ENCODE measurements at places on chromosomes 5 and 9. TPM values are rescaled to one million over a fixed set of nuclear protein-coding genes. Genes with fewer than 3 reads are reported as not detected.

DNA sequence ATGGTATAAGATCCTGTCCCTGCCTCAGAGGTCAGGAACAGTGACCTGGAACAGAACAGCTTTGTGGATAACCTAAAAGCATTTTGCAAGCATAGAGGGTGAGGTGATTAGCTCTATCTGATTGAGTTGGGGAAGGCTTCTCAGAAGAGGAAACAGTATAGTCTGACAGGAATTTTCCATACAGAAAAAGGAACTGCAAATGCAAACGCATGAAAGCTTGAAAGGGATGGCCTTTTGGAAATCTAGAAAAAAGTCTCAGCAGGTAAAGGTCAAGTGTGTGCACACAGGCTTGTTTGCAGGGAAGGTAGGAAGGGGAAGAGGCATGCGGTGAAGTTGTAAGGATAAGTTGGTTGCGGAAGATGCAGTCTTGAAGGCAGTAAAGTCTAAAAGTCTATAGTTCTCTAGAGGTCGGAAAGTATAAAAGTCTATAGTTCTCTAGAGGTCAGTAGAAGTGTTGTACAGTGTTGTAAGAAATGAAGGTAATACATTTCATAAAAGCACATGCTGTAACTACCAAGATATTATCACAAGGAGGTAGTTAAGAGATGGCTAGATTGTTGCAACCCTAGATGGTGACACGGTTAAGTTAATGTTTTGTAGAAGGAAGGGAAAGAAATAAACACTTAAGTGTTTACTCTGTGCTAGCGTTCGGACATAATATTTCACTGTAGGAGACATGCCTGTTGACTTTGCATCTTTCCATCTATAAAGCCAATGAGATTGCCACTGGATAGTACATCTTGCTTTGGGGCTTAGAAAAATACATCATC lies 16.7 kb upstream of the HSPB3 start:
- DNase-seq = no peak

GABRA1 gene
- not detected for total RNA-seq

DNA sequence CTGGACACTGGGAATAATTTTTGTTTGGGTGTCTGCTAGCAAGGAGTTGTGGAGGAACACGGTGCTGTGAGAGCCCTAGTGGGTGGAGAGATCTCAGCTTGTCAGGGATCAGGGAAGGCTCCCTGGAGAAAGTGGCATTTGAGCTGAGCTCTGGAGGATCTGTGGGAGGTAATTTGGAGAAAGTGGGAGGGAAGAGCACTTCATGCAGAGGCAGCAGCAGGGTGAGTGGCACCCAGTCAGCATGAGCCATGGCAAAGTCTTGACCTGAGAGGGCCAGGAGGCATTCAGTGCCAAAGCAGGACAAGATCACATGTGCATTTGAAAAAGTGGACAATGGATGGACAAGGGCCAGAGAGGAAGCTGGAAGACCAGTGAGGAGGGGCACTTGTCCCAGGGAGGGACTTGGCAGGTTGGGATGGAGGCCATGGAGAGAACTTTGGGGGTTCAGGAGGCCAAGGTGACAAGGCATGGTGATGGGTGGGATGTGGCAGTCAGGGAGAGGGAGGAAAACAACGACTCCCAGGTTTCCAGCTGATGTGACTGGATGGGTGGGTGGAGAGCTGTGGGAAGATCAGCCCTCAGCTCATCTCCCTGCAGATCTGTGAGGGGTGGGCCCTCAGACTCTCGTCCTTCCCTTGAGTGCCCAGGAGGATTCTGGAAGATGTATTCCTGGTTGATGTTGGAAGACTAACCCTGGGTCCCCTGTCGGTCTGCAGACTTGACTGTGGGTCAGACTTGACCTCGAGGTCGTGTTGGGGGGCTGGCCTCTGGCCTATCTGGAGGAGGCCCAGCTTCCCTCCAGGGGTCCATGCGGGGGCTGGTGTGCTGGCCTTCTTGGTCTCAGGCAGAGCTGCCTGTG lies 68.9 kb upstream of the PITX1 start:
- no peak for DNase-seq

DNA sequence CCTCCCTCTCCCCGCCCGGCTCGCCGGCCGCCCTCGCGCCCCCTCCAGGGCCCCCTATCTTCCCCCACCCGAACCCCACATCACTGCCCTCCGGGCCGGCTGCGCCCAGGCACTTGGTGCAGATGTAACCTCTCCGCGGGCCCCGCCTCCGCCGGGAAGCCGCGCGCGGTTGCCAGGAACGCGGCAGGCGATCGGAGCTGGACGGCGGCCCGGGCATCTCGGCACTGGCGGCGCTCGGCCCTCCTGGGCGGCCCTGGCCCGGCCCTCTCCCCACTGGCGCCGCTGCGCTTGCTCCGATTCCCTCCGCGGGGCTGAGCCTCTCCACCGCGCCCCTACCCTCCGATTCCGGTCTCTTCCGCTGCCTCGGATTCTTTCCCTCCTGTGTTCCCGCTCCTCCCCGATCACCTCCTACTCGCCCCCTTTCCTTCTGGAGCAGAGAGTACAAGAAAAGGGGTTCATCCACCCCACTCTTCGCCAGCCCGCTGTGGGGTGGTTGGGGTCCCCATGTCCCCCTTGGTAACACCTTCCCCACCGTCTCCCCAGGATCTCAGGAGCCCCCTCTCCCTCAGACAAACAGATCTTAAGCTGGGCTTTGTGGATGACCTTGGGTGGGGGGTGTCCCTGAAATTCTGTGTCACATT lies 70.6 kb downstream of the C9orf50 start:
- DNase-seq = peak; percentile 77

IFNA5 gene
- not detected for total RNA-seq

DNA sequence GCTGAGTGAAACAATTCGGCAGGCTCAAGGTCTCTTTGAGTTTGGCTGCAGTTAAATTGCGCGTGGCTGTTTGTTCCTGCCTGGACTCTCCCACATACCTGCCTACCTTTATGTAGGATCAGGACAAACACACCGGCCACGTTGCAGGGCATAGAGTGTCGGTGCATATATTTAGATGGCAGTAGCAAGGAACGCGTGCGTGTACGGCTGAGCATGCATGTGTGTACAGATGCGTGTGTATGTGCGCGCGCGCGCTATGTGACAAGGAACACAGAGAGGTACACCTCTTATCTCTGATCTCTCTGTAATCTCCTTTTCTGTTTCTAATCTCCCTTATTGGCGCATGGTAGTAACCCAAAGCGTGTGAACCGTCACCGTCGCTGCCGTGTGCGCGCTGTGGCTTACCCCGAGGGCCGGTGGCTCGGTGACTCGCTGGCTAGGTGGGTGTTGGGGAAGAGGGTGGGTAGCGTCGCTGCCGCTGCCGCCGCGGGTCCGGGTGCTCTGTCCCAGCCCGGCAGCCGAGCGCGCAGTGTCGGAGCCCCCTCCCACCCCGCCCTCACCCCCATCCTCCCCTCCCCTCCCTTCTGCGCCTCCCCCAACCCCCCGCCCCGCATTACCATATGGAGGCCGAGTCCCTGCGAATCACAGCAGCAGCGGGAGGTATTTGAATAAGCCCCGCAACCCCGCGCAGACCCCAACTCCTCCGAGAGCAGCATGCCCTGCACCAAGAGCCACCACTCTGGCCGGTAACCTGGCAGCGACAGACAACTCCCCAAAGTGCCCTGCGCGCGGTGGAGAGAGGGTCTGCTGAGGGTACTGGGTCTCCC lies 204.8 kb downstream of the MEF2C start:
- DNase-seq = peak; percentile 62

ANKRD34B gene
- not detected for total RNA-seq

- DNase-seq = peak; percentile 92
These were observed 116.6 kb upstream of the SLC44A1 start for GRCh38 chr9:105127863-105128220.

GRCh38 chr5:172771439-172772111 lies 580 bp upstream of the DUSP1 start:
- DNase-seq = no peak

PCDHB10 gene
- total RNA-seq = not detected

DNA sequence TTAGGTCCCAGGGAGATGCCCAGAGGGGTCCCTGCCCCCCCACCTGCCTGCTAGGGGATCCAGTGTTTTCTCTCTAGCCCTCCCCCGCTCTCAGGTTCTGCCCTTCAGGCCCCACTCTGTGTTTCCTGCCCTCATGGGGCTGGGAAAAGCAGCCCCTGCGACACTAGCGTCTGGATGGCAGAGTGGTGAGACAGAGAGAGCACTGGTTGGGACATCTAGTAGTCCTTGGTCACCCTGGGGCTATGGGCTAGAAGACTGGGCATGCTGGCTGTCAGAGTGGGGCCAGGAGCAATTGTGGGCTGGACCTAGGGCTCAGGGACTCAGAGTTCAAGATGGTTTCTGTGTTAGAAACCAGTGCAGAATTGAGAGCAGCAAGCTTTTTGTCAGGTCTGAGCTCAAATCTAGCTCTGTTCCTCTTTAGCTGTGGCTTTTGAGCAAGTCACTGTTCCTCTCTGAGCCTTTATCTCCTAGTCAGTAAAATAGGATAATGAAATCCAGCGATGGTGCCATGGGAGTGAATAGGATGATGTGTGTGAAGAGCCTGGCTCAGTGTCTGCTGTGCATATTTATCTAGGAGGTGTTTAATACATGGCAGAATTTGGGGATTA lies 39.0 kb downstream of the RGS3 start:
- no peak for DNase-seq

DNA sequence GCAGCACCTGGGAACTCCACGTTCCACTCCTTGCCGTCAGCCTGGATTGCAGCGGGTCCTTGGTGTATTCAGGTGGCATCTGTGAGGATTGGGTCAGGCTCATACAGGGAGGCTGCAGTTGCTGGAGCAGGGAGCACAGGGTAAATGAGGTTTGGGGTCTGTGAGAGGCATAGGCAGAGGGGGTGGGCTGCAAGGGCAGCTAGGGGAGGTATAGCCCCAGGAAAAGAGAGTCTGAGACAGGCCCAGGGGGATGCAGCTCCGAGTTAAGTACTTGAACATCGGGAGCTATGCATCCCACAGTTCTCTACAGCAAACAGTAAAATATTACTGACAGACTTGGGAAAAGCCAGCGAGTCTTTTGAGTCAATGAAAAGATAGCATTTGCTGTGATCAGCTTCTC lies 101.6 kb downstream of the TRIO start:
- no peak for DNase-seq

DNA sequence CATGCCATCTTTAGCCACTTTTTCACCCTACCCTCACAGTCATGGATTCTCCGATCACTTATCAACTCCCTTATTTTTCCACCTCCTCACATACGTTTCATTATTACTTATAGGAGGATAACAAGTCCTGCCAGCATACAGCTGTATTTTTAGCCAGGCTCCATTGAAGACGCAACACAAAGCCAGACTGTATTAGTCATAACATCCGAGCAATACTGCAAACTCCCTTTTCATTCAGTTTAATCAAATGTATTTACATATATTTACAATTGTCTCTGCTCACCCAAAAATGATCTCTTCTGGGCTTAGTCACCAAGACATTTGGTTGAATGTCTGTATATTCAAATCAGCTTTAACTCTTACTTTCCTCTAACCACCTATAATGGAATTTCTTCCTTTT lies 126.4 kb upstream of the PRLR start:
- DNase-seq = no peak

RMRP gene
- total RNA-seq = 5,949 TPM
